ENCODE measurements at places on chromosomes 2 and 18. TPM values are rescaled to one million over a fixed set of nuclear protein-coding genes. Genes with fewer than 3 reads are reported as not detected.

Gene IL18R1
- 0.37 TPM for total RNA-seq

GRCh38 chr18:55400590-55401541 lies 187.1 kb downstream of the TCF4 start:
- DNase-seq, result no peak

Gene MFSD2B
- not detected for total RNA-seq

GRCh38 chr2:132725148-132725547 lies 55.1 kb upstream of the LYPD1 start:
- no peak for DNase-seq

- DNase-seq, result peak; percentile 41
Measured at GRCh38 chr2:20179755-20180594, 45.0 kb downstream of the SDC1 start.

Gene EPHA4
- total RNA-seq, result 42.4 TPM
